Renal cortical epithelial cell (primary cell): ENCODE measurements at places on chromosomes 2 and 18. TPM values are rescaled to one million over a fixed set of nuclear protein-coding genes. Genes with fewer than 3 reads are reported as not detected.

DNA sequence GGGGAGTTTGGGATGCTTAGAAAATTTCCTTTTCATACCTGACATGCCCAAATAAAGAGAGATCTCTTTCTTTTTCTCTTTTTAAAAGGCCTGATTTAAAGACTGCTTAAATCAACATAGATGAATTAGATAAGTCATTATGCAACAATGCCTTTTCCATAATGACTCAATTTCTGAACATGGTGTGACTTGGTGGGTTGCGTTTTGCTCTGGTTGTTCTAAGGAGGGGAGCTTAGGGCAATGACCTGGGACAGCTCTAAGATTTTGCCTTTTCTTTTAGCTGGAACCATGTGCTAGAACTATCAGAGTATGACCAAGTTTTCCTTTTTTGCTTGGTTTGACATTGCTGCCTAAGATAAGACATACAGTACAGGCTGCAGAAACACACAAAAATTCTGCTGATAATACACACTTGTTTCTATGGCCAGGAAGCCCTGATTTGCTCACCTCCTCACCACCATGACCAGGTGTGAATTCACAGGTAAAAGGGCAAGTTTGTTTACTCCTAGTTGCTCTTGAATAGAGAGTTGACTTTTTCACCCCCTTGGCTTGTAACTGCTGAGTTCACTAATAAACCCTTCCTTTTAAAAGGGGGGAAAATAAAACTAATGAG lies 58.1 kb upstream of the IL1RL1 start:
- peak; percentile 32 for DNase-seq

- DNase-seq = no peak
Measured at GRCh38 chr2:141820893-141821292, 309.9 kb downstream of the LRP1B start.

GRCh38 chr18:69784815-69785214 lies 162.9 kb downstream of the CD226 start:
- DNase-seq = no peak

- no peak for DNase-seq
Measured at GRCh38 chr2:179201869-179202268, 62.8 kb downstream of the SESTD1 start.

GRCh38 chr18:22114526-22115321 lies 54.7 kb upstream of the GATA6 start:
- no peak for DNase-seq

GRCh38 chr2:19021100-19021476 lies 337.3 kb downstream of the OSR1 start:
- peak; percentile 81 for DNase-seq

GRCh38 chr2:216735086-216735485 lies 39.7 kb upstream of the IGFBP5 start:
- no peak for DNase-seq

DNA sequence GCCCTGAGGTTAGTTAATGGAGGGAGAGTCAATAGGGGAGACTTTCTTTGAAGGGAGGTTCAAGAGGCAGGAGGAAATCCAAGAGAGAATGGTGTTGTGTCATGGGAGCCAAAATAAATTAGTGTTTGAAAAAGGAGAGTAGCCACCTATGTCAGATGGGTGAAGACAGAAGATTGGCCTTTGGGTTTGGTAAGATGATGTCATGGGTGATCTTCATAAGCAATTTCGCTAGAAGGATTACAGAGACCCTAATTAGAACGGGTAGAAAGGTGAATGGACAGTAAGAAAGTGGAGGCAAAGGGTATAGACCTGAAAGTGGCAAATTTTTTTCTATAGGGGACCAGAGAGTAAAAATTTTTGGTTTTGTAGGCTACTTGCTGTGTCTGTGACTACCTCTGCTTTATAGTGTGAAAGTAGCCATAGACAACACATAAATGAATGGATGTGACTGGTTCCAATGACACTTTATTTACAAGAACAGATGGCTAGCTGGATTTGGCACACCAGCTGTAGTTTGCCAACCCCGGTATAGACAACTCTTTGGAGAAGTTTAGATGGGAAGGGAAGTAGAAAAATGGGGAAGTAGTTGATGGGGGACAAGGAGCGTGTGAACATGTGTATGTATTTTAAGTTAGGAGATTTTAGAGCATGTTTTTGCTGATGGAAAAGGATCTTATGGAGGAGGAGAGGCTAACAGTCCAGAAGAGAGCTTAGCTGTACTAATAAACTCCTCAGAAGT lies 9.3 kb downstream of the STAMBP start:
- no peak for DNase-seq

GRCh38 chr2:184370954-184371353 lies 227.4 kb upstream of the ZNF804A start:
- no peak for DNase-seq

- DNase-seq = peak; percentile 13
Measured at GRCh38 chr2:143070704-143071103, 58.5 kb upstream of the ARHGAP15 start.

GRCh38 chr18:35000457-35000856 lies 40.8 kb upstream of the MAPRE2 start:
- DNase-seq = no peak

GRCh38 chr2:26904839-26905238 lies 56.9 kb downstream of the DPYSL5 start:
- no peak for DNase-seq

DNA sequence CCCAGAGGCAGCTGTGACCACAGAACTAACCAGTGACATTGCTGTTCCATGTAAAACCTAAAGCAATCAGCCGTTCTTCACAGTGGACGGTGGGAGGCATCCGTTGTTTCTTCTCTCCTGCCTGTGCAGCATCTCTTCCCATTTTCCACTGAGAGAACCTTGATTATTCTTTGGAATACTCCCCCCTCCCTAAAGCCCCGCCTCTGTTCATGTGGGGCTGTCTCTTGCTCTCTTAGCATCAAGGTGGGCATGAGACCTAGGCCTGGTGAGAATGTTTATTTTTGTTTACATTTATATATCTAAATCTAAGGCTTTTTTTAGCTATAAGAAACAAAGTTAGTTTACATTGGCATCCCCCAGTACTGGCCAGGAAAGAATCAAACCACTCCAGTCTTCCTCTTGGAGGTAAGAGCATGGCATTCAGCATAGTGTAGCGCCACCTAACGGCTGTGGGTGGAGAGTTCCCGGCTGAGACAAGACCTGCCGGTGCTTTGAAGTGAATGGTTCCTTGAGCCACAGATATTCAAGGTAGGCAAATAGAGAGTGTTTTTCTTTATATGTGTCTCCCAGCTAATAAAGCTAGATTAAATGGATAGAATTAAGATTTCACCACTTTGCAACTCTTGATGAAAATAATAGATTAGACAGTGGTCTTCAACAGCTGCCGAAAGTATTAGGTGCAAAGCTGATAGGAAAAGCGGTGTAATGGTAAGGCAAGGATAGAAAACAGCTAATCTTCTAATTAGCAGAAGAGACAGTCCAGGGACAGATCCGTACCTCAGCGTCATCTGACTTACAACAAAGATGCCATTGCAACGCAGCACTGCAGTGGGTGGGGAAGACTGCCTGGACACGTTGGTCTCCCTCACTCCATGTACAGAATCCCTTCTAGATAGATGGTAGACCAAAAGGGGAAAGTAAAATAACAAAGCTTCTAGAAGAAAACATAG lies 219.6 kb upstream of the RAB12 start:
- peak; percentile 70 for DNase-seq

DNA sequence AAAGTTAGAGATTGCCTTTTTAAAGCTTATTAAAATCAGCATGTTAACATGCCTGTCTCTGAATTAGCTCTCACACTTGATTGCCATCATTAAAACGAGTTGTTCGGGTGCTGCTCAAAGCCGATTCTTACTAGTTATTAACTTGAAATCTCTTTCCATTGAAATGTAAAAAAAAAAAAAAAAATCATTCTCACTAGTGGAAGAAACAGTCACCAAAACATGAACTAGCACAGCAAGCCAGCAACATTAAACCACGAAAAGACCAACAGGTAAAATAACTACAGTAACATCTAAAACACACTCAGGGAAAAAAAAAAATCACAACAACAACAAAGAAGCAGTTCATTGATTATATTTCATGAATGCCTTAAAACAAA lies 264.5 kb downstream of the MEIS1 start:
- no peak for DNase-seq

DNA sequence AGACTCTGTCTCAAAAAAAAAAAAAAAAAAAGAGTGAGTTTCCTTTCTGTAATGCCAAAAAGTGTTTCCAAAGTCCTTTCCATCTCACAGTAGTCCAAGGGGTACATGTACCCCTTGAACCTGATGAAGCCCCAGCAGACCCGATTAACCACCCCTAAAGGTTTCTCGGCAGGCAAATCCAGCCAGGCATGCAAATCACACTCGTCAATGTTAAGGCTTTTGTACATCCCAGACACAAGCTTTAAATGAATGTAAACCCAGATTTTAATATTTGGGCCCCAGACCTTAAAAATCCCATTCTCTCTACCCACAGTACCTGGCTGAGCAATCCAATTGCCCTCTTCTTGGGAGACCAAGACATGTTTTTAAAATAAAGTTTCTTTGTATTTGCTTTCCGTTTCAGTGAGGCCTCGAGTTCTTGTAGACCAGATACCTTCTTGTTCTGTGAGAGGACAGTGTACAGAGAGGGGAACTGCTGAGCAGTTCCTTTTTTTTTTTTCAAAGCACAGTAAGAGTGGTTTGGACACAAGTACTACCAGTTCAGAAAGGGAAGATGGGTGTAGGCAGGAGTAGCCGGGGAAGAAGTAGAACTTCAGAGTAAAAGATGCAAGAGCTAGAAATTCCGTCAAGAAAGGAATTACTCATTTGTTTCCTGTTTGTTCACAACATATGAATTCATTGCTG lies at the start of gene NLRC4:
Gene NLRC4 (minus strand): TSS at position 465 of the 684 bp plus-strand sequence. CDS start 8,111 bp downstream, outside the sequence.
- DNase-seq = no peak

DNA sequence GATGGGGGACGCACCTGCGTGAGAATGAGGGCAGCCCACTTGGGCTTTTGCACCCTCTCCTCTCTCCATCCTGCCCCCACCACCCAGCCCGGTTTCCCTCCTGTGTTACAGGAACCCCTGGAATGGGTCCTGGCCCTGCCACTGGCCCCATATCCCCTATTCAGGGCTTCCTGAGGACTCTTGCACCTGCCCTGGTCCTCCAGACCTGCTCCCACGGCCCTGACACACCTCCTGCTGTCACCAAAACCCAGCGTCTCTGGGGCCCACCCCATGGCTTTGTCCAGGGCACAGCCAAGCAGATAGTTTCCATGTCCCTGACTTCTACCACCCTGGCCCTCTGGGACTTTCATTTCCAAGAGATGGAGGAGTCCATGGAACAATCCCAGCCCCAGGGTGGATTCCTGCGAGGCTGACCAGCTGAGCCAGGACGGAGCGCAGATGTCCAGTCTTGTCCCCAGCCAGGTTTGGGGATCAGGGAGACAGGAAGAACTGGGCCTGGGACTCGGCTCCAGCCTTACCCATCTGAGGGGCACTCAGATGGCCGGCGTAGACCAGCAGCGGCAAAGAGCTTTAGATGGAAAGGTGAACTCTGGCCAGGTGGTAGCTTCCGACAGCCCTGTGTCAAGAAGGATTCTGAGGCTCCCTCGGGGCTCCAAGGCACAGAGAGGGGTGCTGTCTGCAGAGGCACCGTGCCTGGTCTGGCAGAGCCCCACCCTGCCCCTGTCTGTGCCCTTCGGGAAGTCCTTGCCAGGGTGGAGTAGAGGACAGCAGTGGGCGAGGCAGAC lies 12.0 kb downstream of the GPR35 start:
- no peak for DNase-seq

DNA sequence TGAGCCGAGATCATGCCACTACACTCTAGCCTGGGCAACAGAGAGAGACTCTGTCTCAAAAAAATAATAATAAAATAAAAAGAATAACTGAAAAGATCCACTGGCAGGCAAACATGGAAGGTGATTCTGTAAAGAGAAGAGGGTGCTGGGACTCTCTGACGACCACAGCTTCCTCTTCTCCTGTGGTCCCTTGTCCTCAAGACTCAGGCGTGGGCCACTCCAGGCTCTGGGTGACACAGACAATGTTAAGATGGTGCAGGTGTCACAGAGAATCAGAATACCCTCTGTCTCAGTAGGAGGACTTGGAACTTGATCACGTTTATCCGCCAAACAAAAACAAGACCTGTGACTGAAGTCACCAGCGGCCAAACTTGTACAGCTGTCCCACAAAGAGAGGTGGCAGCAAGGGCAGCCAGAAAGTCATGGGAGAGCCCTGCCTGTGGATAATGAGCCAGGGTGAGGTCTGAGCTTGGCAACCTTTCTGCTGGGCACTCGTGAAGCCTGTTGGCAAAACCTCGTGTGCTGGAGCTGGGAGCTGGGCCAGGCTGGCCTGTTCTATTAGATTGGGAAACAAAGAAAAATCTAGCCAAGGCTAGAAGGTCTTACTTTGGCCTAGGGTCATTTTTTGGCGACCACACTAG lies 76.4 kb upstream of the ITGA6 start:
- no peak for DNase-seq

- DNase-seq = no peak
Measured at GRCh38 chr2:127570282-127571250, 35.1 kb downstream of the MYO7B start.

- DNase-seq = no peak
Measured at GRCh38 chr18:75297731-75298130, 87.1 kb downstream of the TSHZ1 start.

GRCh38 chr2:111118981-111119821 lies 1.5 kb upstream of the BCL2L11 start:
- no peak for DNase-seq

DNA sequence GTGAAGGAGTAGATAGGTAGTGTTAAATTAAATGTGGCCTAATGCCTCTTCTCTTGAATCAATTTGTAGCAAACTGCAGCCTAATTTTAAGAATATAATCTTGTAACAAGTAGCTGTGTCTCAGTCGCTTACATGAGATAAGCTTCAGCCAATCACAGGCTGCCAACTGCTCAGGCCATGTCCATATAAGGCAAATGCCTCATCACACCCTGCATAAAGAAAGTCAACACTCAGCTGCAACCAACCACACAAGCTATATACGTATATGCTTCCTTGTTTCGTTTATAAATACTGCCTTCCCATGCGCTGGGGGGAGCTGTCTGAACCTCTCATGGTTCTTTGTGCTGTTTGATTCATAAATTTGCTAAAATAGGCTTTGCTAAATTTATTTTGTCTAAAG lies 476.3 kb downstream of the TRIB2 start:
- DNase-seq = no peak

GRCh38 chr2:112314856-112315255 lies 39.5 kb downstream of the ZC3H6 start:
- no peak for DNase-seq

DNA sequence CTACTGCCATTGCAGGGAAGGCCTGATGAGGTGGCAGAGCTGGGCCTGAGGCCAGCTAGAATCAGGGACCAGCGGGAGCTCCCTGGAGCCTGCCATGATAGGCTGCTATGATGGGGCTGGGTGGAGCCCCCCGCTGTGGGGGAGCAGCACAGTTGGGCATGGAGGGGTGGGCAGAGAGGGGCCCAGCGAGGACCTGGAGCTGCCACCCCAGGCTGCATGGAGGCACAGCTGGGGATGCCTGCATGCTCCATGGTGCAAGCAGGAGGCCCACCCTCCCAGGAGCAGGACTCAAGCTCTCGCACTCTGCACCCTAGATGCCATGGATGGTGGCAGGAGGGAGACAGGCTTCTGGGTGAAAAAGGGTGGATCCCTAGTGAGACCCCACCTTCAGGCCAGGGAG lies 17.8 kb upstream of the RPRD1A start:
- no peak for DNase-seq

GRCh38 chr18:48254077-48254602 lies 155.0 kb downstream of the ZBTB7C start:
- no peak for DNase-seq

Gene ZBTB7C
- total RNA-seq = 0.17 and 0.99 TPM in 2 replicates

Gene GALNT14
- total RNA-seq = 93.3 and 151 TPM in 2 replicates

Gene NAPG
- 43.2 and 82.5 TPM in 2 replicates for total RNA-seq

Gene POTEC
- total RNA-seq = 0.52 TPM in 1 of 2 replicates, not detected in the other

Gene DES
- total RNA-seq = 0.30 and 0.69 TPM in 2 replicates

Gene NEB
- total RNA-seq = under 0.01 and 1.2 TPM in 2 replicates

Gene GPR75
- 0.69 and 2.8 TPM in 2 replicates for total RNA-seq

Gene GPAT2
- 0.17 and 2.0 TPM in 2 replicates for total RNA-seq

Gene INHA
- total RNA-seq = 0.70 TPM in 1 of 2 replicates, not detected in the other

Gene SCTR
- total RNA-seq = 6.2 TPM in 1 of 2 replicates, not detected in the other

Gene BZW1
- total RNA-seq = 398 and 823 TPM in 2 replicates
